GM12891 (cell line): ENCODE measurements at places on chromosomes 2 and 18.

DNA sequence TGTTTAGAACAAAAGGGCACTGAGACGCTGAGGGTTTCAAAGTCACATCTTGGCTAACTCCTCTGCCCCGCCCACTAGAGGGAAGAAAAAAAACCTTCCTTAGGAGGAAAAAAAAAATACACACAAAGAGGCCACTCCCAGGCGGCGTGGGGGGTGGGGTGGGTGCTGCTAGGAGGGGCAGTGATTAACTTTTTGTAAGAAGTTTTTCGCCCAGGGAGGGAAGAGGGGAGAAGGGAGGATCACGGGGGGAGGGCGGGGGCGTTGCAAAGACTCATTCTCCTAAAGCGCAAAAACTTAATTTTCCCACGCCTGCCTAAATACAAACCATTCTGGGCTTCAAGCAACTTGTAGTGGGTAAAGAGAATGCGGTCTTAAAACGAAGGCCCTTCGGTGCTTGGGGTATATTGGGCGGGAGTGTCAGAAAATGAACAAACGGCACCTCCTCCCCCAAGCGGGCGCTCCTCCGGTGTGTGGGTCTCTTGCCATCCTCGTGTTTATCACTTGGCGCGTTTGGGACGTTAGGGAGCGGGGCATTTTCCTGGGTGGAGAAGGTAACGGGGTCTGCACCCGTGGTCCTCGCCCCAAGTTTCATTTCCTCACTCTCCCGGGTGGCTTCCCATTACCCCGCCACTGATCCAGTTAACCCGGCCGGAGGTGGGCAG is 1.7 kb downstream of the CXCR4 start:
- DNase-seq = no peak

DNA sequence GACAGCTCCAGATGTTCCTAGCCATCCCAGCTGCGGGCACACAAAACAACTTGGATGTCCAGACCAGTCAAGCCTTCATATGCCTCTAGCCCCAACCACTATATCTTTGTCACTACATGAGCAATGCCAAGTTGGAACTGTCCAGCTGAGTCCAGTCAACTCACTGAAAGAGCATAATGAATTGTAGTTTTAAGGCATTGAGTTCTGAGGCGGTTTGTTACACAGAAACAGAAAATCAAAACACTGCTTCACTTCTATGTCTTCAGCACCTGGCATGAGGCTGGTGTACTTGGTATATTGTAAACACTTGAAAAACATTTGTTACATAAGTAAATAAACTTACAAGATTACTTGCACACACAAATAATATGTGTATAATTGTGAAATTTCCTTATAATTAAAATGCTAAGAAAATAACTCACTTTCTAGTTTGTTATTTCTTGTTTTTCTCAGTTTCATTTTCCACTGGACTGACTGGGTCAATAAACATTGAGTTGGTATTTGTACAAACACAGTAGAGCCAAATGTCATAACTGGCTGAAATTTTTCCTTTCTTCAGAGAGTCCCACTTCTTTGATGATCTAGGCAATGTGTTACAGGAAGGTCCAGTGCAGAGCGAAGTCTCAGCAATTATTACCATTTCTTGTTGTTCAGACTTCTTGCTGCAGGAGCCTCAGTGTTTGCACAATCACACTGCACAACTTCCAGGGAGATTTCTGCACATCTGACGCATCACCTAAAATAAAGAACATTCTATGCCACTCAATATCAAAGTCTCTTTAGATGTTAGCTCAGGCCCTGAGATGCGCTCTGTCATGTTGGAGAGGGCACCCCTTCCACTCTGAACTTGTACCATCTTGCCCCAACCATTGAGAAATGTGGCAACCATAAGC is 38.2 kb upstream of the DPP4 start:
- no peak for DNase-seq

DNA sequence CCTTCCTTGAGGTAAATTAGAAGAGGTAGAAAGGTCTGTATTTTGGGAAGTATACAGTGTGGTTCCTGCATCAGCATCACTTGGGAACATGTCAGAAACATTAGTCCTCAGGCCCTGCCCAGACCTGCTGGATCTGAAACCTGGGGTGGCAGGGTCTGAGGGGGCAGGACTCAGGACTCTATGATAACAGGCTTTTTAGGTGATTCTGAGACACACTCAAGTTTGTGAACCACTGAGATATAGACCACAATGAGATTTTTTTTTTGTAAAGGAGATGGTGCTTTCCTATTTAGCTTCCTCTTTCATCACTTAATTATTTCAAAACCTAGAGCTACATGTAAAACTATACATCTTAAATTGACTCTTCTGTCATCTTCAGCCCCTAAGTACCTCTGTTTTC is 262.7 kb upstream of the SPOPL start:
- no peak for DNase-seq

DNA sequence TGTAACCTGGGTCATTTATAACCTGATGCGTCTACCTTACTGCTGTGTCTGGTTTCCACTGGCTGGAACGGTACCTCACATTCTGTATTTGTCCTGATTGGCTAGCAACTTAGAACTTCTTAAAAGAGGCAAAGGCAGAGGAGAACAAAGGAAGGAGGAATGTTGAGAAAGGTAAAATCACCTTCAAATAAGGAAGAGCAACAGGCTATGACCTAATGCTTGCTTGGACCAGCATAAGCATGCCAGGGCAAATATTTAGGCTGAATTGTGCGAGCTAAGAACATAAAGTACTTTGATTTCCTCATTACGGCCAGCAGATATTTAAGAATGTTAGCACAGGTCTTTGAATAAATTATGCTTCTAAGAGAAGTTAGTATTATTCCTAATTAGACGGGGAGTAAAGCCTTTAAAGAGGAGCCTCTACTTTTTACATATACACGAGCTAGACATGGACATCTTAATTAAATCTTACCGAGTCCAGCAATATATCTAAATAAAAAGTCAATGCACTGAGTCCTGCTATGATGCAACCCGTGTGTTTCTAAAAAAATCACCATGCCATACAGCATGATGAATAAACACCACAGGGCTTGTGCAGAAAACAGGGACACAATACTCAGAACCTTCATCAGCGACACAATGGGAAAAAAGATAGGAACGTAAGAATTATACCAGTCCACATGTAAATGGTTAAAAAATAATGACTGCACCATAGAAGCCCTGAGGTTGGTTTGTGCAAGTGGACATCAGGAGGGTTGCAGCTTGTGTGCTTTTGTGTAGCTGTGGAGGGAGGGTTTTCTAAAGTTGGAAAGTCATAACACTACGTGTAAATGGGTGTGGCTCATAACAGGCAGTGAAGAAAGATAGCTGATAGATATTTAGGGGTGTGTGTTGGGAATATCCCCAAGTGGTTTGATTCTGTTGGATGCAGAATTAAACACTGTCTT is 14.2 kb downstream of the SEPTIN2 start:
- no peak for DNase-seq

DNA sequence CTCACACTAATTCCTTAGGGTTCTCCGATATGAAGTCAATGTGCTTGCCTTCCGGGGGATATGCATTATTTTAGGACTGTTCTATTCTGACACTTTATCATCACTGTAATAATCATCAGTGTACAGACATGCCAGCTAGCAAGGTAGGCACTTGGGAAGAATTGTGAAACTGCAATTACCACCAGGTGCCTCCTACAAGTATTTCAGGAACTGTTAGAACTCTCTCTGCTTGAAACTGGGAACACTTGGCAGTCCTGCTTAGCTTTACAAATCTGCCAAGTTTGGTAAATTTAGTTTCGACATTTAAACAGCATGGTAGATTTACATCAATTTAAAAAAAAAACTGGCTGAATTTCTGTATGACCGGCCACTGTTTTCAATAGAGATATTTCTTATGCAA is 128.7 kb downstream of the SATB2 start:
- DNase-seq = no peak

DNA sequence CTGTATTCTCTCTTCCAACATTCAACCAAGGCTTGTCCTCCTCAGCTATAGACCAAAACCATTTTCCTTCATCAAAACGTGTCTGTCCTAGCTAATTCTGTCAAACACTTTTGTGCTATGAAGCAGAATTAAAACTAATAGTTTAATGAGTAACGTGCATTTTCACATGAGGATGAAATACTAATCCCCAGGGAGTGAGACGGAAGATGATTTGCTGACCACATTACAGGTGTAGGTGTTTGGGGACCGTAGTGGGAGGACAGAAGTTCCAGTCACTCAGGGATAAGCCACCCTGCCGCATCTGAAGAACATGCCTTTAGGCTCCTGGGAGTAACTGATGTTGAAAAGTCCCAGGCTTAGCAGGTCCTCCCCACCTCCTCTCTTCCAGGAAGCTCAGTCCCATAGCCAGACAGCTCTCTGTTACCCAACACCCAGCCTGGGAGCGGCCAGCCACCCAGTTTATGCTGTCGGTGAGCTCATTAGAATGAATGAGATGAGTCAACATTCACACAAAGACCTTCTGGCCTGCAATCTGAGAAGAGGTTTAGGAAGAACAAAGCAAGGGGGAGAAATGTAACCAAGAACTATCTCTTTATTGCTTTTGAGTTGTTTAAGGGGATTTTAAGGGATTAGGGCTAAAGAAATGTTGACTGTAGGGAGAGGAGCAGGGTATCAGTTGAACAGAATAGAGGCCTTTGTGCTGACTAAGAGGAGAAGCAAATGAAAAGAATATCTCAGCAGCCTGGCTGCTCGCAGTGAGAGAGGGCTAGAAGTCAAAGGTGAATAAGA is 122.5 kb downstream of the FOXI3 start:
- no peak for DNase-seq

- no peak for DNase-seq
Observed at GRCh38 chr2:176746411-176746810, 466.2 kb upstream of the HNRNPA3 start.

GRCh38 chr2:180191432-180192124 is 184.5 kb upstream of the CWC22 start:
- no peak for DNase-seq

DNA sequence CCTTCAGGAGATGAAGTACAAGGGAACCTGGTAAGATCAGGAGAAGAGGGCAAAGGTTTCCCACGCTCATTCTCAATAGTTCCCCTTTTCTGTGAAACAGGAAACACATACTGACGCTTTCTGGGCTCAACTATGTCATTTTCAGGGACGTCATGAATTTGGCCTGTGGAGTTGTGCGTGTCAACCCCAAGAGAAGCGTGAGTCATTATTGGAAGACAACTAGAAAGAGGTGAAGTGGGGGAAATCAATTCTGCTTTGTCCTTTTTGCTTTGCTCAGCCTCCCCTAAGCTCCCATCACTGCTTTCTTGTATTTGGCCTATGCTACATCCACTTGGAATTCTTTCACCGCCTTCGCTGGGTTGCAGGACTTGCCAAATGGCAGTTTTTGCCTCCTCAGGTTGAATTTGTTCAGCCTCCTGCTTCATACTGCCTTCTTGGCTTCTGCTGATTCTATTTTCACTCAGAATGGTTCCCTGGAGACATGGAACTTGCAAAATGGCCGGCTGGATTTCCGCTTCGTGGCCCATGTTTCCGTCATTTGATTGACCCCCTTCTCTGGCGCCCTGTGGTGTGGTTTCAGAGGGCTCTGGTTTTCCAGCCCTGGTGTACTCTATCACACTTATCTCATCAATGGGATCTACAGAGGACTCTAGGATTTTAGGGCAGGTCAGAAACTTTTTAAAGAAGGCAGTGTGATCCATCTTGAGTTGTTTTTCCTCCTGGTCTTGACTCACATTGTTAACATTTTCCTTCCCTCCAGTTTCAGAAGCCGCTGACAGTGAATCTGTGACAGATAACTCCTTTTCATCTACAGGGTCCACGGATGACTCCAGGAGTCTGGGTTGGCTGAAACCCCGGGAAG is 93.3 kb downstream of the ALPK2 start:
- no peak for DNase-seq

DNA sequence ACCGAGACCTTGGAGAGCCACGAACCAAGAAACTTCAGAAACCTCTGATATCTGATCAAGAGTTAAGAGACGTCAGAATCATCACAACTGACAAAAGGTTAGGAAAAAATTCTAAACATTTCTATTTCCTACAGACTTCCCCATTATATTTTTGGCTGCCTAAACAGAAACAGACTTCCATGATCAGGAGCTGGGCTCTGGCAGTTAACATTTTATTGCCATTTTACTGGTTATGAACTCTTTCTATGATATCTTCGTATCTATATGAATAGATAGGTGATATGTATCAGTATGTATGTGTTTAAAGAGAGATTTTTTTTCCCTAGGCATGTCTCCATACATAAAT is 31.1 kb upstream of the PPP1R1C start:
- DNase-seq = no peak

- DNase-seq = no peak
Observed at GRCh38 chr18:22556222-22557167, 138.8 kb upstream of the CTAGE1 start.

- no peak for DNase-seq
Observed at GRCh38 chr2:88657131-88657530, 29.9 kb upstream of the EIF2AK3 start.

DNA sequence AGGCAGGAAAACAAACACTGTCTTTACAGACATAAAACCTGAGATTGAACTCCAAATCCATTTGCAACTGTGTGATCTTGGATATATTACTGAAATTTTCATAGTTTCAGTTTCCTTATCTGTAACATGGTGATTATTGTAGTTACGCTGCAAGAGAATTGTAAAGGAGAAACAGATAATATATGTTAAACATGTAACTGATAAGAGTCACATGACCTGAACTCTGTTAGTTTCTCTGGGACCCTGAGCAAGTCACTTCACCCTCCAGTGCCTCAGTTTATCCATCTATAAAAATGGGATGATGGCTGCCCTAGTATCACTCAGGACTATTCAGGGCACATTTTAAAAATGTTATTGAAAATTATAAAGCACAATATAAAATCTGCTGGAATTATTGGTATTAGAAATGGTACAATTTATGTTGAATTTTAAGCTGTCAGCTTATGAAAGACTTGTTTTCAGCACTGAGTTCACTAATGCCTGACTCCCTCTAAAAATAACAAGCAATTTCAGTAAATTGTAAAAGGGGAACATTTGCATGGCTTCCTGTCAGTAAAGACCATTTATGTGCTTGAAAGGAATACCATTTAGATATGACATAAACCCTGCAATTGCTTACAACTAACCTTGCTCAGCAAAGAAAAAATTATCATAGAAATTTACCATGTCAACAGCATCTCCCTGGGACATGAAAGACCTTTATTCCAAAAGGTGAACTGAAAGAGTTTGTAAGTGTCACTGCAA is 393.5 kb downstream of the RAD51AP2 start:
- DNase-seq = no peak

GRCh38 chr2:123953846-123954245 is 71.2 kb upstream of the CNTNAP5 start:
- DNase-seq = no peak
